ENCODE measurements at places on chromosomes 3 and 15.

DNA sequence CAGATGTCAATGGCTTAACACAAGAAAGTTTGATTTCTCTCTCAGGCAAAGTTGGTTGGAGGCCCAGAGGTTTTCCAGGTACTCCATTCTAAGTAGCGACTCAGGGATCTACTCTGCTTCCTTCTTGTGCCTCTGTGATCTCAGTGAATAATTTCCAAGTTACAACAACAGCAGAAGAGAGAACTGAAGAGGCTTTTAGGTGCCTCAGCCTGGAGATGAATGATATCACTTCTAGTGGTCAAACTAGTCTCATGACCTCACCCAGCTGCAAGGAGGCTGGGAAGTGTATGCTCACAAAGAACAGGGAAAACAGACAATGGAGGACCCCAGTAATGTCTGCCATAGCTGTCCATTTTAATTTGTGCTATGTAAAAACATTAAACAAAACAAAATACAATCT, 4.6 kb upstream of the PRICKLE2 start:
- DNase-seq: no peak

DNA sequence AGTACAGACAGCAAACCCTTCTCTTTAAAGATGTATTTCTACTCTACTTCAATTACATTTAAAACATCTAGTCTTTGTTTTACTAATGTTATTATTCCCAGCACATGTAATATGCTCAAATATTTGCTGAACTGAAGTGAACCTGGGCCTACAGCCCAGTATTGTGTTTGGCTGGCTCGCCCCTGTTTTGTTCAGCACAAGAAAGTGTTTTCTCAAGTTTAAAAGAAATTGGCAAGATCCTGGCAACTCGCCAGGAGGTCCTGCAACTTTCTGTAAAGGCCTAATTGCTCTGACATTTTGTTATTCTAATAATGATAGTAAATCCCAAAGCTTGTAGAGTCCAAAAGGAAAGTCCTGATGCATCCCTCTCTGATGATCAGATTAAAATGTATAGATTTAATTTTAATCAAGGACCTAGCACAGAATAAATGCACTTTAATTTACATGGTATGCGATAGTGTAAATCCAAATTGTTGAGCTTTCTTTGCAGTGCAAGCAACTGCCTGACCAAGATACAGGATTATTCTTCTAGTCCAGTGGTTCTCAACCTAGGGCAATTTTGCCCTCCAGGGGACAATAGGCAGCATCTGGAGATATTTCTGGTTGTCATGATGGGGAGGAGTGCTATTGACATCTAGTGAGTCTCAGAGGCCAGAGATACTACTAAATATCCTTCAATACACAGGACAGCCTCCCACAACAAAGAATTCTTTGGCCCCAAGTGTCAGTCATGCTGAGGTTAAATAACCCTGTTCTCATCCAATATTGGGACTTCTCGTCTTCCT, 35.7 kb upstream of the TMOD3 start:
- peak; percentile 92 for DNase-seq

DNA sequence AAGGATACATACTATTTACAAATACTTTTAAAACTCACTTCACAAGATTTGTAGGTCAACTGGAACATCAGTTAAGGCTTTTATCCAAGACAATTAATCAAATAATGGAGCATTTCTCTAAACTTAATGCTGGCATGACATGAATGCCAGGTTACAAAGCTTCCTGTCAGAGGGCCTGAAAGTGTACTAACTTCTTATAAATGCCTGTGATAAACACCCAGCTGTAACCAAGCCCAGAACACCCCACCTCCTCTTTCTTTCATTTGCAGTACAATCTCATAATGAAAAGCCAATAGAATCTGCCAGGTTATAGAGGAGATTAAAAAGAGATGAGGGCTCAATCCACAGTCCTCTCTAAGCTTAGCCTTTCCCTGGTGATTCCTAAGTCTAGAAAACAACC, 214.4 kb downstream of the OSBPL10 start:
- no peak for DNase-seq

- no peak for DNase-seq
Observed at GRCh38 chr3:77078279-77078678, 38.4 kb downstream of the ROBO2 start.

DNA sequence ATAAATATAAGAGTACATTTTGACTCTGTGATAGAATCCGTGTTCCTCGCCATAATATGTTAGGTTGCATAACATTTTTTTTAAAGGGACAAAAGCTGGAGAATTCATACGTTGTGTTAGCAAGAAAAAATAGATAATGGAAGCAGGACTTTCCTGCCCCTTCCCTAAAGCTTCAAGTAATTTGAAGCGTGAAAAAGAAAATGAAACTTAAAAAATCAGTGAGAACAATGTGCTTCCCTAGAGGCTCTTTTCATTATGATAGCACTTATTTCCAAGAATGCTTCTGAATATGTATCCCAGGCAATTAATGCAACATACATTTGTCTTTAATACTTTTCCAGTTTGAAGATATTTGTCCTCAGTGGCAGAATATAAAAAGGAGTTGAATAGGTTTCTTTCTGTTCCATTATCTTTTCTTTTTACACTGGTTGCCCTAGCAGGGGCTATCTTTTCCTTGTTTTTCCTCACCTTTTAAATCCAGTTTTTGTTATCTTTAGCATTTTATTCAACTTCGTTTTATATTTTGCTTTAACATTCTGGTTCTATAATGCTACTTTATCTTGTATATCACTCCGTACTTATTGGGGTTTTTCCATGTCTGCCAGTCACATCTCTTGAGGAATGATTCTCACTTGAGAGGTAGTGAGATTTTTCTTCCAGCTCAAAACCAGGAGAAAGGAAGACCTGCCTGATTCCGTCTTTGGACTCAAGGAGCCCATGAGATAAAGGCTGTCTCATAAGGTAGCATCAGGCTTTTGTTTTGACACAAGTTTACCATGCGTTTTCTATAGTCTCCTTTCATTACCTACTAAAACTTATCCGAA, 113.8 kb downstream of the MBNL1 start:
- DNase-seq: peak; percentile 67

Data from endothelial cell of umbilical vein (primary cell).